Activated gamma-delta T cell treated with Interleukin-2 at 50 U/mL for 16 hours (primary cell): ENCODE measurements at places on chromosomes 6 and 20.

DNA sequence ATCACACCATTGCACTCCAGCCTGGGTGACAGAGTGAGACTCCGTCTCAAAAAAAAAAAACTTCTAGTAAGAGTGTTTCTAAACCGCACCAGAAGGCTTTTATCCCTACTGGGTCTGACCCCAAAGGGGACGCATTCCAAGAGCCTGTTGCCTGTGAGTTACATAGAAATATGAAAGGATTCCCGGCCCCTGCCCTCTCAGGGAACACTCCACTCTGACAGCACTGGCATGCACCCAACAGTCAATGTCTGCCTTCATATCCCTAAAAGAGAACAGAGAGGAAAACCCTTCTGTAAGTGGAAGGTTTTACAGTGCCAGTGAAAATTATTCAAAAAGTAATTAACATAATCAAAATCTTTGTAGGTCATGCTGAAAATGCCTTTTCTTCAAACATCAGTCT, 117.1 kb upstream of the PTPRT start:
- no peak for DNase-seq

GRCh38 chr6:33028220-33028849, 18.9 kb upstream of the HLA-DOA start:
- no peak for DNase-seq

- DNase-seq = no peak
Measured at GRCh38 chr6:35014341-35014740, 125.3 kb downstream of the ANKS1A start.

DNA sequence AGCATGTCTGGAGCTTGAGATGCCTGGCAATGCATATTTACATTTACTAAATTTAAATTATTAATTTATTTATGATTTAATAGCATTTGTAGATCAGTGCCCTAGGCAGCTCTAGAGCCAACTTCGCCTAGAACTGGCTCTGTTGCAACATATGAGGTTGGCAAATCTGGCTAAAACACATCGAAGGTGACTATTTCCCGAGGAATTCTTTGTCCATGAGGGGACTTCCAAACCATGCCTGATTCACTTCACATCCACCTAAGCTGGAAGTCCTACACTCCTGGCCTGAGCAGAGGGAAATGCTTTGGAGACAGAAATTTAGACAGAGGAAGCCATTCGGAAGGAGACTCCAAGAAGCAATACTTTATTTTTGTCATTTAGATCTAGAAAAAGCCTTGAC, 211.0 kb upstream of the ARG1 start:
- no peak for DNase-seq

- no peak for DNase-seq
Measured at GRCh38 chr6:124203101-124203811, 399.6 kb downstream of the NKAIN2 start.

DNA sequence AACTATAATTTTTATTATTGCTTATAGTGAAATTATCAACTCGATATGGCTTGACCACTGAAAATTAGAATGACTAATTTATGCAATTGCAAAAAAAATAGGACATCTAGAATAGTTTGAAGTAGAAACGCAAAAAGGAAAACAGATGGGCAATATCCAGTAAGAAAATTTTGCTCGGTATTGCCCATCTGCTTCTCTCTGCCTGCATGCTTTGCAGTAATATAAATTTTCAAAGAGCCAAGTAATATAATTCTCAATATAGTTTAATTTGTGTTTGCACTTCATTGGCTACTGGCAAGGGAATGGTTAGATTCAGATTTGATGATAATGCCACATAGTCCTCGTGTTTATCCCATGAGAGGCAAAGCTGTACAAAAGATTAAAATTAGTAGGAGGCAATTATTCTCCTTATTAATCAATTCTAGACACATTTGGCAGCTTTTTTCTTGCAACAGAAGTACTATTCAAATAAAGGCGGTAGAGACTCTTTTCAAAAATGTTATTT, 27.3 kb upstream of the LAMA2 start:
- DNase-seq = no peak

GRCh38 chr6:80728830-80729229, 622.4 kb downstream of the BCKDHB start:
- DNase-seq = no peak

GRCh38 chr20:61638802-61639585, 386.9 kb downstream of the CDH4 start:
- DNase-seq = no peak

DNA sequence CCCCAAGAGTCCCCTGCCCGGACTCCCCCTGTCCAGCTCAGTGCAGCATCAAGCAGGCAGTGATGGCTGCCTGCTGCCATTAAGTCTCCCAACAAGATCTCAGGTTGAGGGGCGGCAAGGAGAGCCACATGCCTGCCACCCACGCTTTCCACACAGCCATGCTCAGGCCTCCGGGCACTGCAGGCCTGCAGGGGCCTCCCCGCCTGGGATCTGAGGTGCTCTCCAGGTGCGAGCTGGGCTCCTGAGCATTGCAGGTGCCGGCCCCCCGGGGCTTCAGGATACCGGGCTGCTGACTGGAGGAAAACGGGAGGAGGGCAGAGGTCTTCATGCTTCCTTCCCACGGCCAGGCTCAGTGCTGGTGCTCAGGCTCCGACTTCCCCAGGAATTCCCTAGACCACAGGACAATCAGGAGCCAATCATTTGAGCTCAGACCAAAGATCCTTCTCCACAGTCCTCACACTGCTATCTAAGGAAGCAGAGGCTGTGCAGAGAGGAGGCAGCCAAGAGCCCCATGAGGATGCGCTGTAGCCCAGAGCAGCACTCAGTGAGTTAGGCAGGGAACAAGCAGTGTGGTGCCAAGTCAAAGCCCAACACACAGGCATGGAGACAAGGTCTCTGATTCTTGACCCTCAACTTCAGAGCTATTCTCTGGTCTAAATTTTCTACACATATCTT, 52.7 kb downstream of the PYGB start:
- DNase-seq = no peak

DNA sequence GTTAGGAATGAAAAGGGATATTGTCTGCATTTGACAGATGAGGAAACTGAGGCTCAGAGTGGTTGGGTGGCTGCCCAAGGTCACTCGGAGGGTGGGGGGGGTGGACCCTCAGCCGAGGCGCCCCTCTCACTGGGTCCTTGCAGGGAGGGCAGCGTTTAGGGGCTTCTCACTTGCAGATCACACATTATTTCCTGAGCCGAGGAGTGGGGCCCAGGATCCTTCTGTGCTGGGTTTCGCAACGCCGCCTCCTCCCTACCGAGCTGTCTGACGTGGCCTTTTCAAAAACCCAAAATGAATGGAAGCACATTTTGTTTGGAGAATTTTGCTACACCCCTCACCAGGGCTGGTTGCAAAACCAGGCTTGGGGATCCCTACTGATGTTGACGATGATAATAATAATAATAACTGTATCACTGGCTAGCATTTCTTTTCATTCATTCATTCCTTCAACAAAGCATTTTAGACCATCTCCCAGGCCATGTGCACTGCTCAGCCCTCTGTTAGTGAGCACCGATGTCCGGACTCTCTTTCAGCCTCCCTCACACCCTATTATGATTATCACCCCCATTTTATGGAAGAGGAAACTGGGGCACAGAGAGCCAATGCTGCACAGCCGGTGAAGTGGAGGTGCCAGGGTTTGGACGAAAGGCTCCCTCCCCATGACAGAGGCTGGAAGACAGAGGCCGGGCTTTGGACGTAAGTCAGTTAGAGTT, 5.2 kb downstream of the DLGAP4 start:
- DNase-seq = no peak

DNA sequence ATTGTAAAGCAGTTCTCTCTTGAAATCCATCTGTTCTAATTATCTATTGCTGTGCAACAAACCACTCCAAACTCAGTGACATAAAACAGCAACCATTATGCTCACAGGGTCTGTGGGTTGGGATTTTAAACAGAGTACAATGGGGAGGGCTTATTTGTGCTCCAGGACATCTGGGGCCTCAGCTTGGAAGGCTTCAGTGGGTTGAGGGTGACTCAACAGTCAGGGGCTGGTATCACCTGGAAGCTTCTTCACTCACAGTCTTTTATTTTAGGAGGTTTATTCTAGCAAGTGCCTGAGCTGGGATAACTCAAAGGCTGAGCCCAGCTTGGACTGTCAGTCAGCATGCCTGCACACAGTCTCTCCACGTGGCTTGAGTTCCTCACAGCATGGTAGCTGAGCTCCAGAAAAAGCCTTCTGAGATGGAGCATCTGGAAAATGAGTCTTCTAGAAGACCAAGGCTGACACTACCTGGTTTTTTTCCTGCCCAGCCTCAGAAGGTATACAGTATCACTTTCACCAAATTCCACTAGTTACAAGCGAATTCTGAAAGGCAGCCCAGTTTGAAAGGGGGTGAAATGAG, 234.6 kb upstream of the ID4 start:
- DNase-seq = no peak

DNA sequence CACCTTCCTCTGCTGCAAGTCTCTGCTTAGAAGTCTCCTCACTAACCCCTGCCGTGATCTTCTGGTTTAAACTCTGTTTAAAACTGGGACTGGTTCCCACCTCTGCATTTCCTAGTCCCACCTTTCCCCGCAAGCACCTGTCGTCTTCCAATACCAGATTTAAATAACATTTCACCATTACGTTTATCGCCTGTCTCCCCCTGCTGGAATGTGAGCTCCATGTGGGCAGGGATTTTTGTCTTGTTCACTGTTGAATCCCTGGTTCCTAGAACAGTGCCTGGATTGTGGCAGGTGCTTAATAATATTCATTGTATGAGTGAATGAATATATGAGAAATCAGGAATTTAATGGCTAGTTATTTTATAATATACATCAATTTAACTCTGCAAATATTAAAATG, 2.7 kb downstream of the GUCA1A start:
- DNase-seq = no peak
